C1 segment of cervical spinal cord (tissue), 14 donors: ENCODE measurements at places on chromosomes 4 and X.

DNA sequence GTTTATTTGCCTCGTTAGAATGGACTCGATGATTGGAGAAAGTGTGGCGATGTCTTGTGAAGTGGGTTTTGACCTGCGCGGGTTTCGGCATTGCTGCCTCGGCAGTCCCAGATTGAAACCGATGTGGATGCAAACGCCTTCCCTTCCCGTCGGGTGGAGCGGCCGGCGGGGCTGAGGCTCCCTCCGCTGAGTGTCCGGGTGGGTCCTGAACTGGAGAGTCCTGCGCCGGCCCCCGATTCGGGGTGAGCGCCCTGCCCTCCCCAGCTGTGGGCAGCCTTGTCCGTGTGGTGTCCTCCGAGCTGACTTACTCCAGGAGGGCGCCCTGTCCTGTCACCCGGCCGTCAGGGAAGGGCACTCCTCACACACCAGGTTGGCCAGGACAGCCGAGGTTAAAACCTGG, 75.3 kb upstream of the PSAPL1 start:
- DNase-seq, result no peak

DNA sequence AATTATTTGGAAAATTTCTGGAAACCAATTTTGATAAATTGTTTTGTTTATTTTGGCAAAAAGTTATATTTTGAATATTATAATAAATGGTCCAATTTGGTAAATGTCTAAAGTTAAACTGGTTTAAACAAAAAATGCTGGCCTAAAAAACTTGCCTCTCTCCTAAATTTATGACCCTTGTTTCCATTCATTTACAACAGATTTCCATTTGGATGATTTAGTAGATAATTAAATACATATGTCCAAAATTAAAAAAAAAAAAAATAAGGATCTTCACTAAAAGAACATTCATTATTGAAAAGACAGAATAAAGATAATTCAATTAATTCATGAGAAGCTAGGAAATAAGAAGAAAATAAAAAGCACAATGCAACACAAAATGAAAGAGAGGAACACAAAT, 449.5 kb downstream of the SPRY1 start:
- DNase-seq, result no peak

DNA sequence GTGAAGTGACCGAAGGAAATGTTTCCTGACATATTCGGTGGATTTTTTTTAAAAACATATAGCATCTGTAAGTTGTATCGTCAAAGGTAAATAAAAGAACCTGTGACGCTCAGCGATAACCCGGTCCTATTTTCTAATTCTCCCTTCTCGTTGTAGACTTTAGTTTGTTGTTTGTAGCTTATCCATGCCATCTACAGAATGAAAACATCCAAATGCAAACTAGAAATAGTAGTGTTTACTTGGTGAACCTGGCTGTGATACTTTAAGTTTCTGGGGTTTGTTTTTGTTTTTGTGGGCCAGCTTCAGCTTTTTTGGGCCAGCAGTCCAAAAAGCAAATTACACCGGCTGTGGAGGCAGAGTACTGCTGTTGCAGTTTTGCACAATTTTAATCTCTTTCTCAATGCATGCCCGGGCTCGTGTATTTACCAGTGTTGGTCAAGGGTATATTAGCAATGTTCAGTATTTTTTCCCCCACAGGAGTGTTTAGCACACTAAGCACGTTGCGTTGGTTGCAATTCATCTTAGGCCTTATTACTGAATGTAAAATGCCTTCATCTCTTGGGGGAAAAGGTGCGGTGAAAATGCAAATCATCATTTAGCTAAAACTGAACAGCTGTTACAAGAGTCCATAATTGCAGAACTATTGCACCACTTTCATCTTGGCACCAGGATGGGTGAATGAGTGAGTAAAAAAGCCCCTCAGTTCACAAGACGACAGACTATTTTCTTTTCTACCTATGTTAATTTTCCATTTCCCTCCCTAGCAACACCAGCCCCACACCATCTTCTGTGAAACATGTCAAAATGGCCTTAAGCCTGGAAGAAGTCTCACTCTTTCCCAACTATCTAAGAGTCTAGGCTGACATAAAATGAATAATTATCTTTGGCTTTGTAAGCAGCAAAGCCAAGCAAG, 1.7 kb upstream of the CNOT6L start:
- peak; percentile 22 for DNase-seq

DNA sequence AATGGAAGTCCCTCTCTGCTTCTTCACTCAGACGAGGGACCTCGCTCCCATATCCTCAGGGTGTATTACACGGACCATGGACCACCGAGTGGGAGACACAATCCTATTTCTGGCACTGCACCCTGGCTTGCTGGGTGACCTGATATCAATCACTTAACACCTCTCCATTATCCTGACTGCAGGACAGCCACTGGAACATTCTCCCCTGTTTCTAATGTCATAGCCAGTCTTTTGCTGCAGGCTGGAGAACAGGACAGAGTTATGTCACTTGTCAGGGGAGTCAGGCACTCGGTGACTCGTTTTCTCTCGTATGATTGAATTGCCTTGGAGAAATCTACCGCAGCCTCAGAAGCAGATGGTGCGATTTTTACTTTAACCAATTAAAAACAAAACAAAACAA, 219.1 kb upstream of the IGFBP7 start:
- no peak for DNase-seq

GRCh38 chr4:64130907-64131306, 278.3 kb downstream of the TECRL start:
- no peak for DNase-seq
